ENCODE measurements at places on chromosomes 1 and 21. TPM values are rescaled to one million over a fixed set of nuclear protein-coding genes. Genes with fewer than 3 reads are reported as not detected.
A peak's percentile ranks its signal among the peaks of the same experiment; 100 is the strongest.

Gene QSOX1
- total RNA-seq: 111 TPM

- DNase-seq: no peak
Measured at GRCh38 chr1:119953266-119953998, 57.1 kb upstream of the ADAM30 start.

- no peak for DNase-seq
Measured at GRCh38 chr1:53388963-53389362, 61.1 kb upstream of the LRP8 start.

GRCh38 chr1:1304331-1305299 lies 3.1 kb downstream of the ACAP3 start:
- DNase-seq: peak; percentile 85

- no peak for DNase-seq
Measured at GRCh38 chr1:58899587-58900271, 115.9 kb upstream of the JUN start.

DNA sequence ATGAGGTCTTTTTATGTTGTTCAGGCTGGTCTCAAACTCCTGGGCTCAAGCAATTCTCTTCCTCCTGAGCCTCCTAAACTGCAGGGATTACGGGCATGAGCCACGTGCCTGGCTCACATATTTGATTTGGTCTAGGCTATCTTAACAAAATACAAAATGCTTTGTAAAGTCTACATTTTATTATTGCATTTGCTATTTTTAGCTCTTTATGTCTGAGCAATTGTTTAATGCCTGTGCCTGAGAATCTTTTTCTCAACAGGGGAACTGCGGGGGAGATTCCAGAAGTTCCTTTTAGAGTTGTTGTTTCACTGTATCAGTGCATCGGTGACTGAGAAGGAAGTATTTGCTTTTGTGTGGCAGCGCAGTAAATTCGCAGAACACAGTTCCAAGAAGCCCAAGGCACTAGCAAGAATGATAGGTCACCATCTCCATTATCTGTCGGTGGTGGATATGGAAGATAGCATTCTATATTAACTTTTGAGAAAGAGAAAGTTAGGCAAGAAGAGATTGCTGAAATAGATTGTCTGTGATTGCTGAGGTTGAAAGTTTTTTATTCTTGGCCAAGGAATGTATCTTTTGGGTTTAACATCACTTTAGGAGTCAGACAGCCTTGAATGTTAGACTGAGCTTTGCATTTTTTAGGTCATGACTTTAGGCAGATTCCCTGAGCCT lies 167.3 kb downstream of the PDE4B start:
- no peak for DNase-seq

GRCh38 chr1:65429806-65430205 lies 9.3 kb downstream of the LEPR start:
- no peak for DNase-seq

- DNase-seq: no peak
Measured at GRCh38 chr21:42344631-42345030, 6.2 kb downstream of the TFF2 start.

GRCh38 chr1:201002510-201002909 lies 21.0 kb downstream of the KIF21B start:
- no peak for DNase-seq

GRCh38 chr1:43582162-43582566 lies 51.5 kb downstream of the PTPRF start:
- no peak for DNase-seq

Gene HSD11B1
- total RNA-seq: 2.8 TPM

DNA sequence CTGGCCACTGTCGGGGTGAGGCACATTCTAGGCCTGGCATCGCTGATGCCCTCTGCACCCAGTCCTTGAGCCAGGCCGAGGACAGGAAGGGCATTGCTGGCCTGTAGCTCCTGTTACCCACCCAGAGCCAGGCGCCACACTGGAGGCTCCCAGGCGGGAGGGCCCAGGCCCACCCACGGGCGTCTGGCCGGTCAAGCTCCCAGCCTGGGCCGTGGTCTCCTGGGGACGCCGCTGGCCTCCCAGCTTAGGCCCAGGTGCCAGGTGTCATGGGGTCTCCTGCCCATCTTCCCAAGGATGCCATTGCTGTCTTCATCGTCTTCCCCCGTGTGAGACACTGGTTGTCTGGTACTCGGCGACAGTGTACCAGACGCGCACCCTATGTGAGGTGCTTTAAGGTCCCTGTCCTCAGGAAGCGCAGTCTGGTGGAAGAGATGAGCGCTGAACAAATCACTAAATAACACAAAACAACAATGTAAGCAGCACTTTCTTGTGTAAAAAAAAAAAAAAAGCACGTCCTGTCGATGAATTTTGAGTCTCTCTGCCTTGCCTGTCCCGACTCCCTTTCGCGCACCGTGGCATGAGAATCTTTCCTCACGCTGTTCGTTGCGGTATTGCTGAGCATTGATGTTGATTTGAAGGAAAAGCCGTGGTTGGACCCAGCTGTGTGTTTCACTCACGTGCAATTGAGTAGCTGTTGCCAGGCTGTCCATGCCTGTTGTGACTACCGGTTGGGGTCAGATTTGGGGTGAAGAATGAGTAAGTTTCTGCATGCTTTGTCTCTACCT lies 27.0 kb upstream of the TRAPPC10 start:
- DNase-seq: no peak

- DNase-seq: no peak
Measured at GRCh38 chr1:179066471-179066870, 15.4 kb upstream of the TOR3A start.

Gene SH3BP5L
- total RNA-seq: 20.1 TPM

DNA sequence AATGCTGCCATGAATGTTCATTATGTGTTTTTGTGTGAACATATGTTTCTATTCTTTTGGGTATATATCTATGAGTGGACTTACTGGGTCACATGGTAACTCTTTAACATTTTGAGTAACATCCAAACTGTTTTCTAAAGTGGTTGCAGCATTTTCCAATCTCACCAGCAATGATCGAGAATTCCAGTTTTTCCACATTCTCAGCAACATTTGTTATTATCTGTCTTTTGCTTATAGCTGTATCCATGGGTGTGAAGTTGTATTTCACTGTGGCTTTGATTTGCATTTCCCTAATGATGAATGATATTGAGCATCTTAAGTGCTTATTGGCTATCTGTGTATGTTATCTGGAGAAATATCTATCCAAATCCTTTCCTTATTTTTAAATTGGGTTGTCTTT lies 89.2 kb upstream of the SLFNL1 start:
- DNase-seq: no peak

DNA sequence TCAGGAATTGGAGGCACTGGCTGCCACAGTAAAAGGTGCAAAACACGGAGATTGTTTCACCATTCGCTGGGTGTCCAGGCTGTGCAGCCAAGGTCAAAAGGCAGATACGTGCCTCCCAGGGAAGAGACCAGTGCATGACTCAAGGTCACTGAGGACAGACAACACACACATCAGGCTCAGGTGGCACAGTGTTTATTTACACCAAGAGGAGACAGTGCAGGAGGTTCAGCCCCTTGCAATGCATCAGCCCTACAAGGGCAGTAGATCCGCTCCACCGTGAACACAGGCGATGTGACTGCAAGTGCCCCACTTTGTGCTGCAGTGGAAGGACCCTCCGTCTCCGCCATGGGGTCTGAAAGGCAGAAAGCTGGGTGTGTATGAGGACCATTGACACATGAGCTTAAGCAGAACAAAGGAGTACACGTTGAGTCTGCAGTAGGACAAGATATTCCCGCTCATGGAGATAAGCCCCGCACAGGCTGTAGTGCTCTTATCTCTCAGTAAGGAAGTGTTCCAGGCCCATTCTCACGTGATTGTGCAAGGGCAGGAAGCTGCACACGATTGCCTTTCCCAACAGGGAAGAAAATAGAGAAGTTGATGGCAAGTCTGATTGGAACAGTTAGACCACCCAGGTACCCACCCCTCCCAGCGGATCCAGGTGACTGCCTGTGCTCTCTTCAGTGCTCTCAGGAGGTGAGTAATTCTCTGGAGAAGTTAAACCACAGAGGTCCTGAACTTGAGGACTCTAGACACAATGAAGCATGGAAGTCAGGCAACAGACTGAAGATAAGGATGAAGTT lies 37.5 kb upstream of the QSOX1 start:
- peak; percentile 35 for DNase-seq

- no peak for DNase-seq
Measured at GRCh38 chr1:224747578-224747977, 131.5 kb downstream of the CNIH3 start.

GRCh38 chr1:35243691-35244090 lies 24.8 kb upstream of the ZMYM4 start:
- no peak for DNase-seq

GRCh38 chr1:55141295-55141893 lies 73.8 kb downstream of the USP24 start:
- DNase-seq: no peak

Gene CHIA
- not detected for total RNA-seq

Gene SELL
- 2.1 TPM for total RNA-seq

GRCh38 chr1:2855206-2856065 lies 53.9 kb upstream of the TTC34 start:
- peak; percentile 13 for DNase-seq

- DNase-seq: no peak
Measured at GRCh38 chr1:7279769-7280168, 491.3 kb upstream of the VAMP3 start.

Gene MX2
- 7.1 TPM for total RNA-seq

Gene MAEL
- 0.87 TPM for total RNA-seq

- DNase-seq: no peak
Measured at GRCh38 chr1:39332291-39332690, 127.8 kb downstream of the MACF1 start.

Gene BCAN
- 0.52 TPM for total RNA-seq

DNA sequence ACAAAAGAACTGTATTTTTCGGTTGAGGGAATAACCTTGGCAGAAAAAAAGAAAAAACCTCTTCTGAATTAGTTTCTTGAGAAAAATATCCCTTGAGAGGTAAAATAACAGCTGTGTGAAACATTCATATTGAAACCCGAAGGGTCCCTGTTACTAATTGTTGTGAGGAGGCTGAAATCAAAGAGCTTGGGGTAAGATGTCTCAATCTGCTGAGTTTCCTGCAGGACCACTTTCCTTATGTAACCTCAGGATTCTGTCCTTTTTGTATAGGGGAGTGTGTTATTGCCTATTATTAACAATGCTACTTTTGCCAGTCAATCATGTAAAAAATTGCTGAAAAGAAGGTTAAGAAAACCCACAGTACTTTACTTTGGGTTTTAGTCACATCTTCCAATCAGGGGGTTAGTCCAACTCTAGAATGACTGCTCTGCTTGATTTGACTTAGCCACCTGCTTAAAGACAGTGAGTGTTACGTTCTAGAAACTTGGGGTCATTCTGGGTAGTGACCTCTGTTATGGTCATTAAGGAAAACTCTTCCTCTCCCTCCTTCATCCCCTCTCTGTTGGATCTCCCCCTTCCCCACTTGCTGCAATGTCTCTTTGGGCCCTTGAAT lies 138.8 kb downstream of the GIPC2 start:
- no peak for DNase-seq

DNA sequence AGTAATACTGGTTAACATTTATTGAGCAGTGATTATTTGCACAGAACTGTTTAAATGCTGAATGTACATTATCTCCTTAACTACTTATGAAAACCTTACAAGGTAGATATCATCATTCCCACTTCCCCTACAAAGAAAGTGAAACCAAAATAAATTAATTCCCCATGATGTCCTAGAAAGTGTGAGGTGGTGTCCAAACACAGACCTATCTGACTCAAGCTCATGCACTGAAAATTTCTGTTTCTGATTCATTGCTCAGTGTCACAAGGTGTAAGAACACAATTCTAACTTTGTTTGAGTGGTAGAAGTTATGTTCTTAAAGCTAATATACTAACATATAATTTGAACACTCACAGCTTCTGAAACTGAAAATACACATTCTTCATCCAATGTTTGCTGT lies 178.7 kb downstream of the MRPL39 start:
- no peak for DNase-seq

GRCh38 chr1:149993764-149994163 lies 16.8 kb downstream of the OTUD7B start:
- no peak for DNase-seq

GRCh38 chr1:37478451-37478881 lies 4.1 kb downstream of the ZC3H12A start:
- DNase-seq: no peak

Gene TEDDM1
- not detected for total RNA-seq

Gene TMPRSS15
- total RNA-seq: not detected

DNA sequence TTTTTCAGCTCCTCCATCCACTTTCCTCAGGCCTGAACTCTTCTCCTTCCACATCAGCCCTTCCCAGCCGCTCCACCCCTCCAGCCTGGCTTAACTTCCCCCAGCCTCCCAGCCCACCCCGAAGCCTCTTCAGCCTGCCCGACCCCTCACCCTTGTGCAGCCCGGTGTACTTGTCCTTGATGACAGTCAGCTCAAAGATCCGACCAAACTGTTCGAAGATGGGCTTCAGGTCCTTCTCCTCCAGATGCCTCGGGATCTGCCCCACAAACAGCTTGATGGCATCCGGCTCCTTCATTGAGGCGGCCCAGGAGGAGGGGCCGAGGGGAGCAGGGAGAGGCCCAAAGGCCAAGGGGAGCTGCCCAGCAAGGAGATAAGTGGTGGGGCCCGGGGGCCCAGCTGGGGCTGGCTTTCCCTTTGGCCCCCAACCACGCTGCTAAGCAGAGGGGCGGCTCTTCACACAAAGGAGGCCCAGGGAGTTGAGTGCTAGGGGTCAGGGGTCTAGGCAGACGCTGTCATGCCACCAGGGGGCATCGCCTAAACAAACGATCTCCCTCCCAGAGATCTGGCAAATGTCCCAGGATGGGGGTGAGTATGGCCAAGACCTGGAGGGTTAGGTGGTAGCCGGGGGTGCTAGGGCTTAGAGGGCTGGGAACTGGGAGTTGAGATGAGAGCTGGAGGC lies 738 bp downstream of the CELF3 start:
- DNase-seq: no peak

DNA sequence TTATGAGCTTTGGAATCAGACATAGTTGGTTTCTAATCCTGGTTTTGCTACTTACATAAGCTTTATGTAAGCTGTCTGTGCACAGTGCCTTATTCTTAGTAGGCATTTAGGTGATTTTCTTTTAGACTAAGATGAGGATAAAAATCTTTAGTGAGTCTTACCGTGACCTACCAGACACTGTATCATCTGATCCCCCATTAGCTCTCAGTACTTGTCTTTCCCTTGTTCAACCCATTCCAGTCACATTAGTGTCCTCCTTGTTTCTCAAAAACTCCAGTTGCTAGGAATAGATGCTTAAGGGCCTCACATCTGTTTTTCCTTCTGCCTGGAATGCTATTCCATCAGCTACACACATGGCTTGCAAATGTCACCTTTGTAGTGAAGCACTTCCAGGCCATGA lies 18.8 kb downstream of the PPP1R12B start:
- no peak for DNase-seq

Gene RALGPS2
- total RNA-seq: 13.7 TPM

Measured in left ventricle myocardium superior (tissue), 1 donor.